Activated naive CD8-positive, alpha-beta T cell treated with anti-CD3 and anti-CD28 coated beads, Interleukin-2, amount 50 U/mL, for 16 hours (primary cell): ENCODE measurements at places on chromosomes 12 and 14.
A peak's percentile ranks its signal among the peaks of the same experiment; 100 is the strongest.

GRCh38 chr14:90971687-90972086 is 88.8 kb downstream of the RPS6KA5 start:
- DNase-seq = no peak

DNA sequence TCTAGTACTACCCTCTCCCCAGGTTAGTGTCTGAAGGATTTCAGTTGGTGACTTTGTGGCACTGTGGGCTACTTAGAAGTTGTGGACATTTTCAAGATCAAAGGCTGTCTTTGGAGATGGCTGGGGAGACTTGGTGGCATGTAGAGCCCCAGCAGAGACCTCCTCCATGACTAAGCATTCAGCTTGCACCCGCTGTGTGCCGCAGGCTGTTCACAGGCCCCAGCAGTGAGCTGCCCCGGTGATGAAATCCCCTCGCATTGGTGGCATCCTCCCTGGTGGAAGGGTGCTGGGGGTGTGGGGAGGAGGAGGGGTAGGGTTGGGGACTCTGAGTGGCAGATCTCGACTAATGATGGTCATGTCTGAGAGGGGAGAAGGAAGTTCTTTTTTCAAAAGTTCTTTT is 173.9 kb downstream of the TSPAN9 start:
- no peak for DNase-seq

GRCh38 chr14:75907756-75908359 is 73.9 kb downstream of the TGFB3 start:
- DNase-seq = no peak

GRCh38 chr14:69460093-69460701 is 24.3 kb upstream of the PLEKHD1 start:
- peak; percentile 26 for DNase-seq

DNA sequence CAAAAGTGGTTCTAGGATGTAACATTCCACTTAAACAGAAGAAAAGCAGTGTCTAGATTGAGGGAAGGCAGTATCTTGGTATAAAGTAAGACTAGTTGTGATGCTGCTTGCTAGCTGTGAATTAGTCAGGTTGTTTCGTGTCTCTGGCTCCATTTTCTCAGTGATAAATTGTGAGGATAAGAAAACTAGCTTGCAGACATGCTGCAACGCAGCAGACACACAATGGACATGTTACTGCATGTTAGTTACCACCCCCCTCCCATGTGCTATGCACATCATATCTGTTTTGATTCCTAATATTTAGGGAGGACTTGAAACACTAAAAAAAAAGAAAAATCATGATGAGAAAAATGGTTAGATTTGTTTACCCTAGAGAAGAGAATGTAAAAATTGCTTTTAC is 2.9 kb downstream of the CCNK start:
- no peak for DNase-seq

GRCh38 chr12:122064025-122064777 is 14.4 kb upstream of the MLXIP start:
- no peak for DNase-seq

DNA sequence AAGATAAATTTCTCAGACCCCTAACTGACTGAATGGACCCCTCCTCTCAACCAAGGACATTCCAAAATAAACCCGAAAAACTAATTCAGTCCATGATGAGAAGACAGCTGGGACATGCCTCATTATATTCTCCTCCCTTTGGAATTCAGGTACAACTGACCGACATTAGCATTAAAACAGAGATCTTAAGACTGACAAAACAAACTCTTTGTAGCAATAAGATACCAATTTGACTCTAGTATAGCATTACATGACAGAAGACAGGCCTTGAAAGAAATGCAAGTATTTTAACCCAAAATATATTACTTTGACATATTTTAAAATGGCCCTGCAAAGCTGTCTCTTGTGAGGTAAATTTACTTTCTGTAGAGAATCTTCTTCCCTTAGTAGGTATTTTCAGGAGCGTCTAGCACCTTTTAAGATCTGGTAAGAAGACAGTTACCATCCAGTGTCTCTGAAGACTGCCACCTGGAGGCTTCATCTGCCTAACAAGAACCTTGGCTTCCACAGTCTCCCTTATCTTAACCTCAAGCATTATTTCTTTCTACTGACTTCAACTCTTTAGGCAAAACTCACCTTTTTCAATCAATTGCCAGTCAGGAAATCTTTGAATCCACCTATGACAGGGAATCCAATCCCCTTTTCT is 957.5 kb downstream of the SLC6A15 start:
- no peak for DNase-seq

DNA sequence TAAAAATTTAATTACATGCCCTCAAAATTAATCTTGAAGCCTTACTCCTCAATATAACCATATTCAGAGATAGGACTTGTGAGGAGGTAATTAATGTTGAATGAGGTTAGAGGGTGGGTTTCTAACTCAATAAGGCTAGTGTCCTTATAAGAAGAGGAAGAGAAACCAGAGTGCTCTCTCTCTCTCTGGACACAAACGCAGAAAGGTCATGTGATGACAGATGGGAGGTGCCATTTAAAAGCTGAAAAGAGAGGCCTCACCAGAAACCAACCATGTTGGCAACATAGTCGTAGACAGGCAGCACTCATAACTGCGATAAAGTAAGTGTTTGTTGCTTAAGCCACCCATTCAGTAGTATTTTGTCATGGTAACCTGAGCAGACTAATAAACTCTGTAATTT is 378.5 kb upstream of the LMO3 start:
- DNase-seq = no peak
